GM23338 (cell line): ENCODE measurements at places on chromosomes 7 and 10. TPM values are rescaled to one million over a fixed set of nuclear protein-coding genes. Genes with fewer than 3 reads are reported as not detected.

DNA sequence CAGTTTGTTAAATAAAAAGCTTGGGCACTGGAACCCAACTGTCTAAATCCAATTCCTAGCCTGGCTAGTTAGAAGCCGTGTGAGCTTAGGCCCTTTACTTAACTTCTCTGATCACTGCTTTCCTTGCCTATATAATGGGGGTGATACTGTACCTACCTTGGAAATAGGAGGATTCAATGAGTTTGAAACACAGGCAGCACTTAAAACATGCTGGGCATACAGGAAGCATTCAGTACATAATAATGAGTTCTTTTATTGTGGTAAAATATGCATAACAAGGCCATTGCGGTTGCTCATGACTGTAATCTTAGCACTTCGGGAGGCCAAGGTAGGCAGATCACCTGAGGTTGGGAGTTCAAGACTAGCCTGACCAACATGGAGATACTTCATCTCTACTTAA, 47.4 kb upstream of the SEPHS1 start:
- DNase-seq: peak; percentile 71

The ADRA2A gene
- total RNA-seq: 1.8 and 2.5 TPM in 2 replicates

DNA sequence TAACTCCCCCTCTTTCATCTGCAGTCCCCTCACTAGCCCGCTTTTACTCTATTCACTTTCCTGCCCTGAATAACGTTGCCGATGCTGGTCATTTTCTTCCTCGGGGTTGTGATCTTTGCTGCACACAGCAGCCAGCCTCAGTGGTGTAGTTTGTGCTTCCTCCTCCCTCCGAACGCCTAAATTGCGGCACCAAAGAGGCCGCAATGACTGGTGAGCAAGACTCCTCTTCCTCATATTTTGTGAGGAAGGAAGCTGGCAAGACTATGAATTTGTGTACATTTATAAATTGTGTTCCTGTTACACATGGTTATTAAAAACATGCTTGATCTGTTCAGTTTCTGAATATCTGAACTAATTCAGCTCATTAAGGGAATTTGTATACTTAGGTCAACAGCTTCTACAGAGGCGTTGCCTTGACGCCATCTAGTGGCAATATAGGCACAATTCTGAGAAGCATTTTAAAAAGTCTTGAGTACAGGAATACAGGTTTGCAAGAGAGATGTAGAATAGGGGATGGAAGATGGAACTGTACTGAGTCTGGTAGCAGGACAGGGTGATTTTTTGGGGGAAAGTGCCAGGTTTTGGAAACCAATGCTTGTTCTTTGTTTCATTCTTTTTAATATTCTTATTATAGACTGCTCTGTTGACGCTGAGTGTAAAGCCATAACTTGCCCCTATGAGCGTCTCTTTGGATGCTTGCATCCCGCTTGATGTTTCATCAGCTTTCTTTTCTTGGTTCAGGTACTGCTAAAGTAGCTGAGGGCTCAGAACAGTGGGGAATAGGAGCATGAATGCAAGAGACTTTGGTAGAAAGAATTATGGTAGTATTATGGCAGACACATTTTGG, 4.1 kb upstream of the TAS2R5 start:
- peak; percentile 76 for DNase-seq

DNA sequence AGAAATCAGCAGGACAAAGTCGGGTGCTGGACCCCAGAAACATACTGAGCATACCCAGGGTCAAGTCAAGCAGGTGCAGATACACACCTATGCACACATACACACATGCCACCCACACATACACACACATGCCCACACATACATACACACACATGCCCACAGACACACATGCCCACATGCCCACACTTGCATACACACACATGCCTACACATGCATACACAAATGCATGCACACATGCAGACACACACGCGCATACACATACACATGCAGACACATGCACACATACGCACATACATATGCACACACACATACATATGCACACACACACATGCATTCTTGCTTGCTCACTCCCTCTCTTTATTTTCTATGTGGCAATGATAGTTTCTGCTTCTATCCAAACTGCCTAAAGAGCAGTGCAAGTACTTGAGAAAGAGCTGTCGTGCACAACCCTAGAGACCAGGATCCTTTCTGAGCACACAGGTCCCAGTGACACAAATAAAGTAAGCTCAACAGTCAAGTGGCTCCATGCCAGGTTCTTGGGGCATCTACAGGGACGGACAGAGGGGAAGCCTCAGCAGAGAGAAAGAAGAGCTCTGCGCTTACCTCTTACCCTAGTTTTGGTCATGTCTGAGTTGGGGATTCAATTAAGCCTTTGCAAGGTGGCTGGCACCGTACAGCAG, 83.7 kb downstream of the EBF3 start:
- DNase-seq: no peak

The GATA3 gene
- not detected in 2 replicates for total RNA-seq

The CYP51A1 gene
- total RNA-seq: 163 and 166 TPM in 2 replicates

The ADIRF gene
- not detected in 2 replicates for total RNA-seq

The NRBF2 gene
- total RNA-seq: 22.7 and 22.9 TPM in 2 replicates

DNA sequence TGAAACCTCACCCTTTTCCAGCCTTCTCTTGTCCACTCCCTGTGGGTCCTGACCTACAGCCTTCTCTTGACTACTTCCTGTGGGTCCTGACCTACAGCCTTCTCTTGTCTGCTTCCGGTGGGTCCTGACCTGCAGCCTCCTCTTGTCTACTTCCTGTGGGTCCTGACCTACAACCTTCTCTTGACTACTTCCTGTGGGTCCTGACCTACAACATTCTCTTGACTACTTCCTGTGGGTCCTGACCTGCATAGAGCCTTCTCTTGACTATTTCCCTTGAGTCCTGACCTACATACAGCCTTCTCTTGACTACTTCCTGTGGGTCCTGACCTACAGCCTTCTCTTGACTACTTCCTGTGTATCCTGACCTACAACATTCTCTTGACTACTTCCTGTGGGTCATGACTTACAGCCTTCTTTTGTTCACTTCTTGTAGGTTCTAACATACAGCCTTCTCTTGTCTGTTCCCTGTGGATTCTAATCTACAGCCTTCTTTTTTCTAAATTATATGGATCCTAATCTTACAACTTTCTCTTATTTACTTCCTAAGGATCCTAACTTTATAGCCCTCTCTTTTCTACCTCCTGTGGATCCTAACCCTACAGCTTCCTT, 36.5 kb downstream of the C10orf71 start:
- DNase-seq: no peak

DNA sequence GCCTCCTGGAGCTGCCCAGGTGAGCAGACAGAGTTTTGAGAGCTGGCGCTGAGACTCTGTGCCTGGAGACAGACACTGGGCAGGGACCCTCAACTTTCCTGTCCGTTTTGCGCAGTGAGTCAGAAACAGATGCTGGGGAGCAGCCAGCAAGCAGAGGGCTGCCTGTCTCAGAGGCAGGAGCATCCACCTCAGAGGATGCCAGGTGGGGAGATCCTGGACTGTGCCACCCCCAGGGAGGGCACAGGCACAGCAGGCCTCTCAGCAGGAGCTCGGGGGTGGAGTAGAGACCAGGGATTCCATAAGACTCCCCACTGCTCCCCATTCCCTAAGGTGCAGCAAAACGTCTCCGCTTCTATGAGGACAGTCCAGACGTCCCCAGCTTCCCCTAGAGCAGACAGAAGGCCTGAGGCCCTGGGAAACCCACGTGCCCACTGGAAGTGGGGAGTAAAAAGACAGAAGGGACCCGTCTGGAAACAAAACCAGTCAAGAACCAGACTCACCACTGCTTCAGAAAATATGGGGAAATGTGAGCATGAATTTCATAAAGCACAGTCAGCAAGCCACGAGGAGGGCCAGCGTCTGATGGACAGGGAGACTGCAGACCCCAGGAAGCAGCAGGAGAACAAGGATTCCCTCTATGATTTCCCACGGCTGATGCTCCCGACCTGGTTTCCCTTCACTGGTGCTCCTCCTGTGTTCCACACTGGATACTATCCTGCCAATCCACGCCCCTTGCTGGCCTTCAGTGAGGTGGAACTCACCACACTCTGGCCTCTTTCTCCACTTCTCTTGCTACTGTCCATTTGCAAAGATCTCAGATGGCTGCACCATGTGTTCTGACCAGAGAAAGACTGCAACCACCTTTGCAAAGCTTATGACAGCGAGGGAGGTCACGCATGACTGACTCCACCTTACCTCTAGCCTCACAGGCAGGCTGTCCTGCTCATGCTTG, 151.3 kb upstream of the FAM20C start:
- no peak for DNase-seq

DNA sequence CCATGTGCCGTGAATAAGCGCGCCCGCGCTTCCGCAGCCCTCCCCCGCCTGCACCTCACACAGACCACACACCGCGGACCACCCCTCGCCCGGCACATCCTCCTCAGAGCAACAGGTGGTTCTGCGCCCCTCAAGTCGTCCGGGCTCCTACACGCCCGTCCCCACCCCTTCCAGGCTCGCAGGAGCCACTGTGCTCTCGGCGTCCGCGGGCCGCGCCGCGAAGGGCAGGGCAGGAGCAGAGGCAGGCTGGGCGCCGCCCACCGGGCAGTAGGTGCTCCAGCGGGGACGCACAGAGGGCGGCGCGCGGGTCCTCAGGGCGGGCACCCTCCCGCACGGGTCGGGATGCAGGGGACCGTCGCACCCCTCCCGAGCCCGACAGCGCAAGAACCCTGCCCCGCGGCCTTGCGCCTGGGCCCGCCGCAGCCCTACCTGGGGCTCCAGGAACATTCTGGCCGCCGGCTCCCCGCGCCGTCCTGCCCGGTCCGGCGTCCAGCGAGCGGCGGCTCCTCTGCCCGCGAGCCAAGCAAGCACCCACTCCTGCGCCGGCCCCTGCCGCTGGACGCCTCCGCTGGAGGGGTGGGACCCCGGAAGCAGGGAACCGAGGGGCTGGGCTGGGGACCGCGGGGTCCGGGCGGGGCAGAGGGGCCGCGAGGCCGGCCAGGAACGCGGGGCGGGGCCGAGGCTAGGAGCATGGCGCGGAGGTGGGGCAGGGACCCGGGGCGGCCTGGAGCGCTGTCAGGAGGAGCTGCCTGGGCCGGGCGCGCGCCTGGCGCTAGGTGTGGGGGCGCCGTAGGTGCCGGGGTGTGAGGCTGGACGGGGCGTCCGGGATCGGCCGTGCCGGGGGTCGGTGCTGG, 37.4 kb downstream of the RASGEF1A start:
- peak; percentile 78 for DNase-seq

- DNase-seq: peak; percentile 78
These were observed 26.9 kb upstream of the TRIM56 start for GRCh38 chr7:101058355-101058754.

- no peak for DNase-seq
These were observed 62.6 kb downstream of the IKZF1 start for GRCh38 chr7:50367100-50367499.

The UCN3 gene
- total RNA-seq: not detected in 2 replicates

DNA sequence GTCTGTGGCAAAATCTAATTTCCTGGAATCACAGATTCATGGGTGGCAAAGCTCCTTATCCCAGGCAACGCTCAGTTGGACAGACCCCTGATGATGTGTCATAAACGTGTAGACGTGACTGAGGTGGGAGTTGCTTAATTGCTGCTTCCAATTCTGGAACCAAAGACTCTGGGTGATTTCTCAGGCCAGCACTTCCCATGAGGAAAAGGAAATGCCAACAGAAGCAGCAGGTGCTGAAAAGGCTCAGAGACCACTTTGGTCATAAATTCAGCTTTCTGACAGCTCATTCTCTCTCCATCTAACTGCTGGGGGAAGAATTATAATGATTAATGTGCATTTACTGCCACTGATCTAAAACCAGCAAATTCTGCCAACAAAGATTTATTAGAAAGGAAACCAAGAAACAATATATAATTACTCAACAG, 88.7 kb downstream of the OSBPL3 start:
- no peak for DNase-seq

DNA sequence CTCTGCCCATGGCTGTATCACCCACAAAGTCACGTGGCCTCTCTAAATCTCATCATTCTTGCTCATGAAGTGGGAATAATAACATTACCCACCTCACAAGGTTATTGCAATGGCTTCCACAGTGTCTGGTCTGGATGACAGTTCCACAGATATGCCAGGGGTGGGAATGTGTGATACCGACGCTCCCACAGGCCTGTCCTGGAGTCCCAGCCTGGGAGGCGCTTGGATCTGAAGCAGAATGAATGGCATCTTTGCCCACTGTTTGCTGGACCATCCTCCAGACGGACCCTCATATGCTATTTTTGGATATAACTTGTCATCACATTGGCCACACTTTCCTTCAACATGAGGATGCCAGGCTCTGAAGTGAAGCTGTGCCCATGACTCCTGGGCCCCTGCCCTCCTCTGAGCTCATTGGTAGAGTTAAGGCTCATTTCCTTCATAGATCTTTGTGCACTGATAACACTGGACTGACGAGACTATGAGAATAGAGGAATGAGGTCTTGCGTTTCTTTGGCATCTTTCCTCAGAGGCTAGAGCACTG, 279.8 kb upstream of the ZNF32 start:
- no peak for DNase-seq

The TMEM270 gene
- total RNA-seq: not detected in 2 replicates
